ENCODE measurements at places on chromosomes 7 and 10.

GRCh38 chr7:493661-494251 lies 25.9 kb downstream of the PDGFA start:
- no peak for DNase-seq

GRCh38 chr10:97506199-97506991 lies 7.7 kb downstream of the UBTD1 start:
- no peak for DNase-seq

DNA sequence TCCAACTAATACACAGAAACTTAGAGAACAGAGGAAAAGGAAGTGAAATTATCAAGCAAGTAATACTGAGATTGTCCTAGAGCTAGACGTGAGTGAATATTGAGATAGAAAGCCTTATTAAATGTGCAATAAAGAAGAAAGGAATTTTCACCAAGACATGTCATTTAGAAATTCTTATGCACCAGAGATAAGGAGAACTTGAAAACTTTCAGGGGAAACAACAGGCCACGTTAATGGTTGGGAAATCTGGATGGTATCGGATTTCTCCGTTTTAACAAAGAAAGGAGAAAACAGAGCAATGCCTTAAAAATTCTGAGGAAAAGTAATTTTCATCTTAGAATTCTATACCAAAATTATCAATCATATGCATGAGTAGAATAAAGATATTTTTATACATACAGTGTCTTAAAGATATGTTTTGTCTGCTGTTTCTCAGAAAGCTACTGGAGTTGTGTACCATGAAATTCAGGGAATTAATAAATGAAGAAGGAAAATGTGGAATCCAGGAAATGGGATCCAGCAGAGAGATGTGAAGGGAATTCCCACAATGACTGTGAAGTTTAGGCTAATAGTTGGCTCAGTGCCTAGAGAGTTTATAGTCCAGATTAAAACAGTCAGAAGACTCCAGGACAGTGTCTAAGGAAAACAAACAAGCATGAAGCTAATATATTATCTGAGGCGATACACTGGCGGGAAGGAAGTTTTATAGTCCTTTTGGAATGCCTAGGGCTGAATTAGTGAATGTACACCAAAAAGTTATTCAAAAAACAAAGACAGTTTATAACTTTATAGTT lies 159.5 kb downstream of the PPP1R9A start:
- DNase-seq: no peak

DNA sequence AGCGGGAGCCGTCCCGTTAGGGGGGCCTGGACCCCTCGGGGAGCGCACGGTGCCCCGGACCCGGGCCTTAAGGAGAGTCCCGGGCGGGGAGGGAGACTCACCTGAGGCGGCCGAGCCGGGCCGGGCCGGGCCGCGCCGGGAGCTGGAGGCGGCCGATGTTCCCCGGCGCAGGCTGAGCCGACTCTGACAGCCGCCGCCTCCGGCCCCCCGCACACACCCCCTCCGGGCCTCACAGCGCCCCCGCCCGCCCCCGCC lies at the start of gene ACHE:
TSS of gene ACHE (minus strand) at position 188 of the 255 bp plus-strand sequence. CDS start 1,656 bp downstream, outside the sequence.
- no peak for DNase-seq

- no peak for DNase-seq
Measured at GRCh38 chr7:94205529-94205928, 189.2 kb upstream of the COL1A2 start.

GRCh38 chr7:131547589-131547988 lies 8.8 kb downstream of the PODXL start:
- no peak for DNase-seq

- DNase-seq: no peak
Measured at GRCh38 chr10:118704711-118705110, 50.1 kb downstream of the CACUL1 start.

GRCh38 chr7:22267930-22268615 lies 88.9 kb downstream of the RAPGEF5 start:
- no peak for DNase-seq

- no peak for DNase-seq
Measured at GRCh38 chr7:114710499-114710898, 211.4 kb upstream of the MDFIC start.

Data from NCI-H1694 treated with DMSO at 0.1 percent for 48 hours (cell line).